Stimulated activated CD4-positive, alpha-beta T cell treated with anti-CD3 and anti-CD28 coated beads, Interleukin-1b, Interleukin-23, amount 100 ng/mL, for 1 hour (primary cell): ENCODE measurements at places on chromosomes 5 and 9.

DNA sequence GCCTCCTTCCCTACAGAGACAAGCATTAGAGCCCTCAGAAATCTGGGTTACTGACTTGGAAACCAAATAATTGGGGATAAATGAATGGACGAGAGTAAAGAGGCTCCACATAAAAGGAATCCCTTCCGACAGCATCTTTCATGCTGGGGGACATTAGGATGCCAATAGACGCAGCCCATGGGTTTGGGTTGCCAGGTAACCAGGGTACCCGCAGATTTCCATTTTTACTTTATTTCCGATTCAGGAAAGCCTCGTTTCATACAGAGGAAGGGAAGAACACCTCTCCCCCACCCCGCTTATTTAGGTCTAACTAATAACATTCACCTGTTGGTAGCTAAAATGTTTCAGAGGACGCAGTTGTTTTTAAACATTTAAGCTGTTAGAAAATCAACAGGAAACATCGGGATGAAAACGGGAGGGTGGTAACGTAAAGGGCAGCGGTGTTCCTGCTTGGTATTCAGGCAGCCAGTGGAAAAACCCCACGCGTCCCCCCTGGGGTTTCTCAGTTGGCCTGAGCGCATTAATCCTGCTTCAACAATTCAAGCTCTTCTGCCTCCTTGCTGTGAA, 179.5 kb downstream of the YTHDC2 start:
- no peak for DNase-seq

DNA sequence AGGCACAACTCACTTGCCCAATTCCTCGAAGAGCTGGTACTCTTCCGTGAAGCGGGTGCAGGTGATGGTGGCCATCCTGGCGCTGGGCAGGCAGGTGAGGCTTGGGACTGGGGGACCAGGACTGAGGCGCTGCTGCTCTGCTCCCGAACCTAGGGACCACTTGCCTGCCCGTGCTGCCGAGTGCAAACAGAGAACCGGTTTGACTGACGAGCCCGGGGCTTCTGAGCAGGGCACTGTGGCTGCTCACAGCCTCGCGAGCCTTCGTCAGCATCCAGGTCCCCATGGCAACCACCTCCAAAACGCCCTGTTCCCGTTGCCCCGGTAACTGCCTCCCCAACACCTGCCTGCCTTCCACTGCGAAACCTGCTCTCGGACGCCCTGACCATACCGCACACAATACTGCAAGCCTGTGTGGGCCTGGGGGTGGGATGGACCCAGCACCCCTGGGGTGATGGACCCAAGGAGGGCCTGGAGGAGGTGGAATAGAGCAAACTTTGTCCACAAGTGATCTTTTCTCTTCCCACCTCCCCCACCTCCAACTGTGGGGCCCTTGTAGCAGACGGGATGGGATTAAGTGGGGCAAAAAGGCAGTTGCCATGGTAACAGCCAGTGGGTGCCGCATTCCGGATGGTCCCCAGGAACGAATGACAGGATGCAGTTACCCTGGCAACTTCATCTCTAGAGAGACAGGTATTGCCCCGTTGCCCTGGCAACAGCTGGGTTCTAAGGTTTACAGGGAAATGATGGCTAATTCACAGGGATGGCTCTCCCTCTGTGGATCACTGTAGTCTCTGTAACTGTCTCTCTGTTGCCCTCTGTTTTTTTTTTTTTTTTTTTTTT, at the start of gene CAMK2A:
TSS of gene CAMK2A (minus strand) at position 223 of the 840 bp plus-strand sequence. CDS start at position 75, 148 bp downstream.
- DNase-seq = no peak

DNA sequence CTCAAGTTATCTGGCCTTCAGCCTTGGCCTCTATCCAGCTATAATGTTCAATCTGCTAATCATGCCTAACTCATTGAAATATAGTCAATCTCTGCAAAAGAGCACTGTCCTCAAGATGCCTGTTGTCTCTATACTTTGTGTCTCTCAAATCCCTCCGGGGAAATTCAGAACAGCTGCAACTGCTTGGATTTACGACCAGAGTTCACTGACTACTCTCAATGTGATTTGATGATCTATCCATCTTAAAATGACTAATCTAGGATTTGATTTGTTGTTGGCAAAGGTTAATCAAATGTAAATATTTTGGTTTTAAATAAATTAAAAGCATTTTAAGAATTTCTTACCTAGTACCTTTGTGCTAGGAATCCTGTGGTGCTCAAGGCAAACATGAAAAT, 40.9 kb downstream of the SVEP1 start:
- DNase-seq = no peak

GRCh38 chr9:90827181-90827871, 25.7 kb downstream of the SYK start:
- no peak for DNase-seq

- DNase-seq = no peak
These were observed at the start of gene OGN for GRCh38 chr9:92404042-92404836. Gene OGN, minus strand, starts transcription at chr9:92404578. Its CDS starts 1,171 bp downstream, at chr9:92403407.

DNA sequence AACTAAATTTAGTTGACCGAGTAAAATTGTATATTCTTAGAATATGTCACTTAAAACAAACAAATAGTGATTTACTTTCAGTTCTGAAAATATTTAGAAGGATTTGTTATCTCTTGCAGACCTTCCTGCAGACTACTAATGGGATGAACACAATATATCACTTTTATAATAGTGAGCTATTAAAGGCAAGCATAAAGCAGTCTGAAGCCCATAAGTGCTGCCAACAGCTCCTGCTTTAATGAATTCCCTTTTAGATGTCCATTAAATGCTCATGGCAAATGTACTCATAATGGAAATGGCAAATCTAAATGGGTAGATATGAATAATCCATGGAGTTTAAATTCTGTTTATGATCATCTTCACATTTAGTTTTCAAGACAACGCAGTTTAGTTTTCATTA, 170.2 kb downstream of the RANBP17 start:
- no peak for DNase-seq

DNA sequence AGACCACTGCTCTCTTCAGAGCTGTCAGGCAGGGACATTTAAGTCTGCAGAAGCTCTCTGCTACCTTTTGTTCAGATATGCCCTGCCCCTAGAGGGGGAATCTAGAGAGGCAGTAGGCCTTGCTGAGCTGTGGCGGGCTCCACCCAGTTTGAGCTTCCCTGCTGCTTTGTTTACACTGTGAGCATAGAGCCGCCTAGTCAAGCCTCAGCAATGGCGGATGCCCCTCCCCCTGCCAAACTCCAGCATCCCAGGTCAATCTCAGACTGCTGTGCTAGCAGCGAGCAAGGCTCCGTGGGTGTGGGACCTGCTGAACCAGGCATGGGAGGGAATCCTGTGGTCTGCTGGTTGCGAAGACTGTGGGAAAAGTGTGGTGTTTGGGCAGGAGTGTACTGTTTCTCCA, 59.9 kb downstream of the CAVIN4 start:
- no peak for DNase-seq

- DNase-seq = no peak
These were observed 25.1 kb downstream of the FGF18 start for GRCh38 chr5:171444582-171444981.

DNA sequence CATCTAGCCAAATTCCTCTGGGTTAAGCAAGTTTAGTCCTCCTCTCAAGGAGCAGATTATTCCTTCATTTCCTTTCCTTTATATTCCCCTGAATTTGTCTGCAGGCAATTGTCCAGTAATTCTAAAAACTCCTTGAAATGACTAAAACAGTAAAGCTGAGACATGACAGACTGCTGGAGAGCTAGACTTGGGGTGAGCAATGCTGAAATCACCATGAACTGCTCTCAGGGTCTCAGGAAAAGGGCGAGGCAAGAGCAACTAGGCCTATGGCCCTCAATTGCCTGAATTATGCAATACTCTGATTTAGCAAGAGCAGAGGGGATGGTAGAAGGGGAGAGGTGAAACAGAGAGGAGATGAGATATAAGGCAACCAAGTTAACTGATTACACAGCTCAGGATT, 172.9 kb upstream of the NREP start:
- DNase-seq = no peak

DNA sequence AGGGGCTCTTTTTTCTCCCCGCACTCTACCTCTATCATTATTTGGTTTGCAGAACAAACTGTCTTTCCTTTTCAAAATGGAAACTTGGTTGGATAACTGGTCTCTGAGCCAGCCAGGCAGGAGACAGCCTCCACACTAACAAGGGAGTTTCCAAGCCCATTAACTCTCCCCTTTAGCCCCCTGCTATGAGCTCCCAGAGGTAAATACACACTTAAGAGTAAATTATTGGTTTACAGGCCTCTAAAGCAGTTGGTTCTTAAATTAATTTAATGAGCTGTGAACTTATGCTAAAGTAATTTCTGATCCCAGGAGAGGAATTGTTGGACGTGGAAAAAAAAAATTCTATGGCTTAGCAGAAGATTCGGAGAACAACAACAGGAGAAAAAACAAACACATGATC, 30.3 kb downstream of the EPB41L4A start:
- no peak for DNase-seq

DNA sequence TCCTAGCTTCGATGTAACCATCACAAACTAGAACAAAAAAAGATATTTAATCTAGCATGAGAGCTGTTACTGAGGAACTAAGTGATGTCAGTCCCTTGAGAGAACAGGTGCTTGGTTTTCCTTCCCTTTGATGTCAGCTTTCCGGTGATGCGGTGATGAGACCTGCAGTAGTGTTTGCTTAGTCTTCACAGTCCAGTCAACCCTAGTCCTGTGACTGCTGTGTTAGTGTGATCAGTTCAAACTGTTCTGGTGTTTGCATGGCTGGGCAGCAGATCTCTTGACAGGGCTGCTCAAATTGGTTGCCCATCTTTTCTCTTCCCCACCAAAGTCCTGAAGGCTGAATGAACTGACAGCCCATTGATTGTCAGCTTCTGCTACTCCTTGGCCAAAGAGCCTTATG, 608.6 kb upstream of the DAB2 start:
- DNase-seq = no peak

- DNase-seq = no peak
These were observed 352.0 kb downstream of the KCTD16 start for GRCh38 chr5:144522698-144523097.

- DNase-seq = no peak
These were observed 11.9 kb downstream of the EEIG1 start for GRCh38 chr9:127968700-127969383.

- no peak for DNase-seq
These were observed 146.8 kb downstream of the PAPPA start for GRCh38 chr9:116300360-116300870.

- no peak for DNase-seq
These were observed 20.2 kb downstream of the COL5A1 start for GRCh38 chr9:134661791-134662142.

DNA sequence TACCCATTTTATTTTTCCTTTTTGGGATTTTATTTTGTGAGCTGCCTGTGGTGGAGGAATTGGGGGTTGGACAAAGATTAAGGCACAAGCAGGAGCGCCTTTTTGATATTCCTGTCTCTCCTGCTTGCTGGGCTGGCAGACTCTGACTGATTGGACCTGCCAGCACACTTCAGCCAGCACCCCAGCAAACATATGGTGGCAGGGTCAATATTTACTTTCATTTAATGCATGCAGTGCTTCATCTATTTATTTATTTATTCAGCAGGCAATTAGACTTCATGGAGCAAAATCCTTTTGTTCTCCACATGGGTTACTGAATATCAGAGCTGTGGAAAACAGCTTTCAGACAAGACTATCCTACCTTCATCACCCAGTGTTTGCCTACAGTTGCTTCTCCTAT, 48.4 kb upstream of the EPB41L4A start:
- no peak for DNase-seq

DNA sequence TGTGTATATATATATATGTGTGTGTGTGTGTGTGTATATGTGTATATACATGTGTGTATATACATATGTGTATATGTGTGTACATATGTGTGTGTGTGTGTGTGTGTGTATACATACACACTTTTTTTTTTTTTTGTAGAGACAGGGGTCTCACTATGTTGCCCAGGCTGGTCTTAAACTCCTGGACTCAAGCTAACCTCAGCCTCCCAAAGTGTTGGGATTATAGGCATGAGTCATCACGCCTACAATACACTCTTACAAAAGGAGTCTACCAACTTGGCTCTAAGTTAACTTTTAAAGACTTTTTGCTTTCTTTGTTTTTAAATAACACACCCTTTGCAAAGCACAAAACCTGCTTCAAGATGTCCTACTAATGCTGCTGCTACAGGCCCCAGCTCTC, 2.1 kb downstream of the C9orf78 start:
- DNase-seq = no peak

DNA sequence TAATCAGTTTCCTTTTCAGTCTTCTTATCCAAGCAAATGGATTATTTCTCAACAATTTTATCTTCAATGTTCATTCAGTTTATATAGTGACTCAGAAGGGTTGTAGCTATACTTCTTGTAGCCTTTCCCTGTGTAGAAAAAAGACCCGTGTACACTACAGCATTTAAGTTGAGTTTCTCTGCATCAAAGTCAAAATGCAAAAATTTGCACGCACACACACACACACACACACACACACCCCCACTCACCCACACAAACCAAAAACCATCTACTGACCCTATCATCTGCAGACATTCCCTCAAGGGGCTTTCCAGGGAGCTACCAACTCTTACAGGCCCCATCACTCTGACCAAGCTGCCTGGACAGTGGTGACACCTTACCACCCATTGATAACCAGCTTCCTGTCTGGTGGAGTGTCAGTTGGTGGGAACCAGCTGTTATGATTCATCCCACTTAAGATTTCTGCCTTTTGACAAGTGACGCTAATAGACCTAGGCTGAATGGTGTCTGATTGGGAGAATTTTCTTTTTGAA, 12.2 kb upstream of the ELL2 start:
- no peak for DNase-seq

DNA sequence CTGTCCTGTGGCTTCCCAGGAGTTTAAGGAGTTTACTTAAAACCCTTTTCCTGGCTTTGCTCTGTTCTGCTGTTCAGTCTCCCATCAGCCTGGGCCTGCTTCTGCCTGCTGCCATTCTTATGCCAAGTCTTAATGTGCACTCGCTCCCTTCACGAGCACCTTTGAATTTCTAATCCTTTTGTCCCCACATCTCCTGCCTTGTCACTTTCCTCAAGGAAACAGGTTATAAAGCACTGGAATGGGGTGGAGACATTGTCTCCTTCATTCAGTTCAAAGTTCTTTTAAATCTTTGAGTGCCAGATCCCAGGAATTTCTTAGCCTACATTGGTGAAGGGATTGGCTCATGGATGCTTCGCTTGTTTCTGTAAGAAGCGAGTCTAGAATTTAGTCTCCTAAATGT, 87.2 kb upstream of the LIFR start:
- DNase-seq = no peak

GRCh38 chr9:83472221-83472665, 66.0 kb downstream of the FRMD3 start:
- no peak for DNase-seq

DNA sequence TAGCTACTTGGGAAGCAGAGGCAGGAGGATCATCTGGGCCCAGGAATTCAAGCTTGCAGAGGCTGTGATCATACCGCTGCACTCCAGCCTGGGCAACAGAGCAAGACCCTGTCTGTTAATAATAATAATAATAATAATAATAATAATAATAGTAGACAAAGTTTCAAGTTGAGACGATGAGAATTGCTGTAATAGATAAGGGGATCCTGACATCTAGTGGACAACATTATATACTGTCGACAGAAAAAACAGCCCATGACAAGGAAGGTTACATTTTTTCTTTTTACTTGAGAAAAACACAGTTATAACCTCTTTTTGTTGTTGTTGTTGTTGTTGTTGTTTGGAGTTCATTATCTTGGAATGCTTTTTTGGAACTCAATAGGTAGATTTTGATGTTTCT, 35.3 kb downstream of the NDFIP1 start:
- DNase-seq = no peak

GRCh38 chr9:76608575-76609273, 149.7 kb downstream of the GCNT1 start:
- no peak for DNase-seq
